Activated CD8-positive, alpha-beta memory T cell treated with anti-CD3 and anti-CD28 coated beads for 24 hours (primary cell): ENCODE measurements at places on chromosomes 2 and 18.

- DNase-seq = no peak
These were observed 266.3 kb downstream of the MREG start for GRCh38 chr2:215746887-215747615.

GRCh38 chr18:68467957-68468356 is 247.0 kb downstream of the TMX3 start:
- DNase-seq = no peak

DNA sequence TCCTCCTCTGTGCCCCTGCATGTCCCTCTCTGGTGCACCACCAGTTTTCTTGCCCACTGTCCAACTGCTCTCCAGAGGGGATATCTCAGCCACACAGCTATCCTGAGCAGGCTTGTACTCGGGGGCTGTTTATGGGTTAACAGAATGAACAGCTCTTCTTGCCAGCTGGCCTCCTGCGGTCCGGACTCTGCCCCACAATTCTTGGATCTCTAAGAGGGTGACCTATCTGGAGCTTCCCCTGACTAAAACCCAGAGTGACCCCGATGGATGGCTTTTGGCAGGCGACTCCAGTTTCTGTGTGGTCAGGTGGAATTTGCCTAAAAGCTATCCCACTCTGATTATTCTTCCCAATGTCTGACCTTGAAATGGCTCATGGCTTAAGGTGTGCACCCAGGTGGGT is 9.1 kb downstream of the SOWAHC start:
- DNase-seq = no peak

DNA sequence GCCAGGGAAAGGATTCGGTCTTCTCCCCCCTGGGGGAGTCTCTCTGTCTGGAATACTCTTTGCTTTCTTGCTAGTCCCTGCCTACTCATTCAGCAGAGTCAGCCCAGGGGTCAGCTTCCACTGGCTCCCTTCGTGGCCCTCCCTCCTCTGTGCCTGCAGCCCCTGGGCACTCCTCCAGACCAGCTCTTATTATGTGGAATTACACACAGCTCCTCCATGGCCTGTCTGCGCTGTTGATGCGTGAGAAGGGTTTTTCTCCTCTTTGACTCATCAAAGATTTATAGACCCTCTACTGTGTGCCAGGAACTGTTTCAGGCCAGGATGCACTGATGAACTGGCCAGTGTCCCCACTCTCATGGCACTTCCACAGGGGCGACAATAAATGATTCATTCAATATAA is 44.4 kb downstream of the ST8SIA5 start:
- DNase-seq = no peak

DNA sequence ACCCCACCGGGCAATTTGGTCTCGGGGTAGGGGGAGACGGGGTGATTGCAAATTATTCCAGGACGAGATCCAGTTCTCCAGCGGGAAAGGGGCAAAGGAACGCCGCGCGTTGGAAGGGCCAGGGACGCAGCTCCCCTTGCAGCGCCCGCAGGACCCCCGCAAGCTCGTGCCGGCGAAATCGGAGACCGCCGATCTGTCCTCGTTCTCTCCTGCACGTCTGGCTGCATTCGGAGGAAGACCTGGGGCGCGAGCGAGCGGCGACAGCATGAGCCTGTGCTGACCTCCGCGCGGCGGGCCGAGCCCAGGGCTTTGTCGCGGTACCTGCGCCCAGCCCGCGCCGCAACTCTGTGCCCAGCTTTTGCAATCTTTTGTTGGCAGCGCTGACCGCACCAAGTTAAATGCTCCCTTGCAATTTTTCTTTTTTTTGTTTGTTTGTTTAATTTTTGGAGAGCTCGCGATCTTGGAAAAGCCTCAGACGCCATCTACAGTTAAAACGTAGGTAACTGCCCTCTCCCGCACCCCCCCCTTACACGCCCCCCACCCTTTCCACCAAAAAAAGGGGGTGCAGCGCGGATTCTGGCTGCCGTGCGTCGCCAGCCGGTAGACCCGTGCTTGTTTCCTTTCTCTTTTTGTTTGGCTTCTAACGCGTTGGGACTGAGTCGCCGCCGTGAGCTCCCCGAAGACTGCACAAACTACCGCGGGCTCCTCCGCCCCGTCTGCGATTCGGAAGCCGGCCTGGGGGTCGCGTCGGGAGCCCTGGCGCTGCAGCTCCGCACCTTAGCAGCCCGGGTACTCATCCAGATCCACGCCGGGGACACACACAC is 667 bp downstream of the TRIB2 start:
- peak; percentile 82 for DNase-seq

GRCh38 chr2:28896906-28897305 is 2.4 kb downstream of the WDR43 start:
- DNase-seq = no peak

- DNase-seq = no peak
These were observed 433.8 kb upstream of the ID2 start for GRCh38 chr2:8247905-8248622.

- DNase-seq = no peak
These were observed 158.0 kb upstream of the RBMS1 start for GRCh38 chr2:160651416-160652200.

GRCh38 chr2:76008001-76008702 is 297.4 kb upstream of the GCFC2 start:
- no peak for DNase-seq

DNA sequence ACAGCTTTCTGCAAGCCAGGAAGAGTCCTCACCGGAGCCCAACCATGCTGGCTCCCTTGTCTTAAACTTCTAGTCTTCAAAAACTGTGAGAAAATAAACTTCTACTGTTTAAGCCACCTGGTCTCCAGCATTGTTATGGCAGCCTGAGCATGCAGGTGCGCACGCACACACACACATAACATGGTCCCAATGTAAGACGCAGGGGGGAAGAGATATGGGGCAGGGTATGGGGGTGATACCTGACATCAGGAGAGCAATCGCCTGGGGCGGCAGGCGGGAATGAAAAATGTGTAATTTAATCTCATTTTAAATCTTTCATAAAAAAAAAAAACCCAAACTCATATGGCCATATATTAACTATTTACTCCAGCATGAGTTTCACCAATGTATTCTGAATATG is 18.0 kb downstream of the HJURP start:
- no peak for DNase-seq

DNA sequence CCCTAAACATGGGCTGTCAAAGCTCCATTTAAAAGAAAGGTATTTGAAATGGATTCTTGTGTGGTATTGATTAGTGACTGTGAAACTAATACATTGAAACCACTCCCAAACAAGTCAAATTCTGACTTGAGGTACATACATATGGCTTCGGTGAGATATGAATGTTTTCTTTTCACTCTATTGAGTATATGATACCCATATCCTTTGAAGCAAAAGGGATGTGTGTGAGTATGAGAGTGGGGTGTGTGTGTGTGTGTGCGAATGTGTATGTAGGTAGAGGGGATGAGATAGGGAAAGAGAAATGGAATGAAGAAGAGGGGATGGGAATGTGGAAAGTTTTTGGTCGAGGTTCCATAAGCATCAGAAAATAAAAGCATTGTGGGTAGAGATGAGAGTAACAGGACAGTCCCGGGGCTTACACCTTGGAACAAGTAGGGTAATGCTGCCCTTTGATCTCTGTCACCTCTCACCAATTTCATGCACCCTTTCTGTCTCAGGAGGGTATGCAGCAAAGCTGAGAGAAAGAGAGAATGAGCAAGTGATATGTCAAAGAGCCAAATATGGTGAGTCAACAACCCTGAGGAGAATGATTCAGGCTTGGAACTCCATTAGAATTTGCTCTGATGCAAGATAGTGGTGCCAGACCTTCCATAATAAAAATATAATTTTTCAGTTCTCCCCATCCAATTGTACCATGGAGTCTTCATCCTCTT is 64.0 kb upstream of the ZEB2 start:
- DNase-seq = no peak

- DNase-seq = no peak
These were observed 28.1 kb downstream of the MRPL33 start for GRCh38 chr2:27799646-27800010.

DNA sequence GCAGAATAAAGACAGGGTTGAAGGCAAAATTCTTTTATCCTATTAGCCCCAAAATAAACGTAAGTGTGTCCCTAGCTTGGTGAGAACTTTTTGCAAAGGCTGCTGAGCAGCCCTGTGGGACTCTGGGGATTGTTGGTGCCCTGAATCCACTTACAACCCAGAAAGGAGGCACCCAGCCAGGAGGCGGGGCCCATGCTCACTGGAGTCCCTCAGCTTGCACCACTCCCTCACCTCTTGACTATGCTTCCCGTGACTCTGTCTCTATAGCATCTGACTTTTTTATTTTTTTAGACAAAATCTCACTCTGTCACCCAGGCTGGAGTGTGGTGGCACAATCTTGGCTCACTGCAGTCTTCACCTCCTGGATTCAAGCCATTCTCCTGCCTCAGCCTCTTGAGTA is 15.8 kb upstream of the COL6A3 start:
- no peak for DNase-seq

- no peak for DNase-seq
These were observed 94.6 kb downstream of the PMAIP1 start for GRCh38 chr18:59994357-59994756.

DNA sequence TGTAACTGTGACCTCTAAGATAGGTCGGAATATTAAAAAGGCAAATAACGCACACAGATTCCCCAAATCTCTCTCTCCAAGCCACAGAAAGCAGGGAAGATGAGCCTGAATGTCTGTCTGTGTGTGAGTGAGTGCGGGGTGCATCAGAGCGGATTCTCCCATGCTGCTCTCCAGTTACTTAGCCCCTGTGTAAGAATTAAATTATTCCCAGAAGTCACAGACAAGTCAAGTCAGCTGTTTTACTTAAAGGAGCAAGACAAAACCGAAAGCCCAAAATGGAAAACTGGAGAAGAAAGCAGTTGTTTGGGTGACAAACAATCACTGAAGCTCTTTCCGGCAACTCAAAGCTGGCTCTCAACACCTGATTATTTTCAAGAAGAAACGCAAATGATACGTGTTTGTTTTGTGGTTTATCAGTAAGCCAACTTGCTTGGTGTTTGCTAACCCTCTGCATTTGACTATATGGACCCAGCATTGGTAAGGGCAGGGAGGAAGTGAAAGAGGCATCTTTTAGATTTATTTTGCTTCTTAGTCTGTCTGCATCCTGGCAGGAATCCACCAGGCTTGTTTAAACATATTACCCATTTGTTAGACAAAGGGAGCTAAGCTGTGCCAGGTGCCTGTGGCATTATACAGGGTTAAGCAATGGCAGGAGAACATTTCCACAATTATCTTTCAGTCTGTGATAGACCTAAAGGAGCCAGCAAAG is 121.5 kb upstream of the CREB1 start:
- no peak for DNase-seq

- no peak for DNase-seq
These were observed 245.0 kb downstream of the ACKR3 start for GRCh38 chr2:236814593-236814992.

DNA sequence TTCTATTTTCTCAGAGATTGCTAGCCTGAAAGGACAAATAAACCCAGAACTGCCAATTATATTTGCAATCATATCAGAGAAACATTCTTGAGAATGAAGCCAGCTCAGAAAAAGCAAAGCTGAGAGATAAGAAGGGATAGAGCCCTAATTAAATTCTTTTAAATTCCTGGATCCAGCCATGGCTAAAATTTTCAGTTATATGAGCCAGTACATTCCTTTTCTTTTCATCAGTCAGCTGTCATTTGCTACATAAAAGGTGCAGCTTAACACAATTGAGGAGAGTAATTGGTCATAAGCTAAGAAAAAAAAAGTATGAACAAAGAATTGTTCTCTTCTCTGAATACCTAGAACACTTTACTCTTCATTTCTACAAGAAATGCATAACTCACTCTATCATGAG is 303.5 kb upstream of the FIGN start:
- no peak for DNase-seq

DNA sequence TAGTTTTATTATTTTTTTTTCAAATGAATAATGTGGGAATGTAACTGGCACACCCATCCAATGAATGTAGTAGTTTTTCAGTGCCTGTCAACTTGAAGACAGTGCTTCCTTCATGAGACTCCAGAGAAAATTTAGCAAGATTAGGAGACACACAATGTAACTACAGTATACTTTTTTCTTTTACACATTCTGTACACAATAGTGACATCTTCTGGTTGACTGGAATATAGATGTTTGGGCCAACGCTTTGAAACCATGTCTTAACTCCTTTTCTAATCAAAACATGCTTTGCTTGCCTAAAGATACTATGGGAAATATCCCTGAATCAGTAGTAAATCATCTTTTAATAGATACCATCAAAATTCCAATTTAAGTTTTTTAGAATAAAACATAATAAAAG is 229.5 kb upstream of the ZC3H15 start:
- no peak for DNase-seq

DNA sequence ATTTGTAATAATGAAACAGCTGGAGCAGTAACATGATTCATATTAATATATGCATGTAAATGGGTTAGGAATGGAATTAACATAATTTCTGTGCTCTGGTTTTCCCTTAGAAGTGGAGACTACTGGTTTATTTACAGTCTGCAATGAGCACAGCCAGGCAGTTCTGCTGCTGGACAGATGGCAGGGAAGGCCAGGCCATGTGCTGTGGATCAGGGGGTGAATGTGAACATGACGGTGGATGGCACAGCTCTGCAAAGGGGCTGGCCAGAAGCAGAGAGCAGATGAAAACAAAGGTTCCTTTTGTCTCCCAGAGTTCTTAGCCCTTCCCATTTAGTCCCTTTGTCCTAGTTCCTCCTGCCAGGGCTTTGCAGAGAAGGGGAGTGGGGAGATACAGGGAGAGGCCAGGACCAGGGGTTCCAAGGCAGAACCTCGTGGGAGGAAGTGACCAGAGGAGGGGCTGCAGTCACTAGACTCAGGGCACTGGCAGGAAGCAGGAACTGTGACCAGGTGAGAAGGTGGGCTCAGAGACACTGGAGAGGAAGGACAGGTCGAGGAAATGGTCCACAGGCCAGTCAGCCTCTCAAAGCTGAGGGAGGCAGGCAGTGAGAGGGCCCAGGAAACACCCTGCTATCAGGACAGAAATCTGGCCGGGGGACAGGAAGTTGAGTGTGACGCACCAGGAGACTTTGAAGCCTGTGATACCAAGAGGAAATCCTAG is 112.9 kb upstream of the ATP8B1 start:
- DNase-seq = no peak

DNA sequence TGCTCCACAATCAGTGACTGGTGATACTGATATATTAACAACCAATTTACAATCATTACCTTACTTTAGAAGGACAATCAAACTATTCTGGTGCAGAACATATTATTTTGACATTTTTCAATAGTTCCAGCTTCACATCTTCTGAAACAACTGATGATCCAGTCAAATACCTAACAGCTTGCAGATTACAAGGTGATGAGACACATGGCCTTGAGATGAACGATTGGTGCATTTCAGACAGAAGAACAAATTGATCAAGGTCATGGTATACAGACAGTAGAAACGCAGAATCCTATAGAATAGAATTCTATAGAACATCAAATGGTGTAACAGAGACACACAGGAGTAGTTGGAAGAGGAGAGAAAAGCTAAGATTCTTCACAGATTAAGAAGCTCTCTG is 24.8 kb downstream of the SESTD1 start:
- DNase-seq = no peak

- no peak for DNase-seq
These were observed 33.6 kb downstream of the SRBD1 start for GRCh38 chr2:45577441-45577840.

DNA sequence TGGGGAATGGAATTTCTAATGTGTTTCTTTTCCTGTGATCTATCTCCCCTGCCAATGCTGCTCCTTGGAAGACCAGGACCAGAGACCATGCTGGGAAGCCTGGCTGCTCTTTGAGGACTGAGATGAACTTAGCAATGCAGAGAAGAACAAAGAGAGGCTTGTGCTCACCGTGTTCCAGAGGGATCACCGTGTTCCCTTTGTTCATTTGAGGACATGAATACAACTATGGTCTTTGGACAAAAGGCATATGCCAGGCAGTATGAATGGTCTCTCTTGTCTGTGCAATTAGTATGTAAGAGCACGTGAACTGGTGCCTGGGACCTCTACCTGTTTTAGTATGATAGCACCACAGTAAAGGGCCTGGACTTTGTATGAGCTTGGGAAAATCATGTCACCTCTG is 139.9 kb downstream of the TDRD15 start:
- no peak for DNase-seq
